ENCODE measurements at places on chromosomes 1 and 21.

- DNase-seq: peak; percentile 42
Observed at GRCh38 chr21:42593007-42593814, 60.2 kb upstream of the PDE9A start.

DNA sequence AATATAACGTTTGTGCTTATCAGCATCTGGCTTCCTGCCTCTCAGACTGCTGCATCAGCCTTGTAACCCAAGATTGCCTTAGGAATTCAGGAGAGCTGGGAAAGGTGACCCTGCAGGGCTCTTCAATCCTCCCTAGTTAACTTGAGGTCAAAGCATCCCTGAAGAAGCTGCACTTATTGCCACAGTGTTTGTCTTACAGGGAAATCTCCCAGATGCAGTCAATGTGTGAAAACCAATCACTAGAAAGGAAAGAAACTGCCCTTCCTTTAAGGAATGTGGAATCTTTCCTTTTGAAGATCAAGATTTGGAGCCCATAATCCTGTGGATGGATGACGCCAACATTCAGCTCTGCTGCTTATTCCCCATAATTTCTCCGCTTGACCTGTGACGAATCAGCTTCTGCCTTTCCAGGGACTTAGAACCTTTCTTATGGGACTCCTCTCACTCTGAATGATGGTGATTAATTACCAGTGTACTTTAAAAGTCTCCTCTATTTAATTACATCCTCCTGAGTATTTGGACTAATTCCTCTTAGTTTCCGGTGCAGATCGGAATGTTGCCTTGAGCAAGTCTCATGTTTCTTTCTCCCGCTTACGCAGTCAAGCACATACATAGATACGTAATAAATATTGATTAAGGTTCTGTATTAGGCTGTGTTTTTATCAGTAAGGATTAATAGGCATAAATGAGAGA, 14.4 kb downstream of the ADAMTS5 start:
- DNase-seq: no peak

DNA sequence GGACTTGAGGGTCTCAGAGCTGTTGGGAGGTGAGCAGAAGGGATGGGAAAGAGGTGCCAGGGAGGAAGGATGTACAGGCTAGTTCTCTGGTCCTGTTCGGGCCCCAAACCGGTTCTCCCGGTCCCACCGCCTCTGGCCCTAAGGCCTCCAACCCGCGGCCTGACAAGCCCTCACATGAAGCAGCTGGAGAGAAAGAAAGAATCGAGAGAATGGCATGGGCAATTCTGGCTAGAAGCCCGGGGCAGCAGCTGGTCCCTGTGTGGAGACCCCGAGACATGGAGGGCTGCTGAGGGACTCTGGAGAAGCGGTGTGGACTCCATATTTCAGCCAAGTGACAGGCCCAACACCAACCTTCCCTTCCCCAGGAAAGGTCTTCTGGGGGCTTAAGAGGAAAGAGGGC, 730 bp downstream of the CDC42SE1 start:
- DNase-seq: peak; percentile 7

DNA sequence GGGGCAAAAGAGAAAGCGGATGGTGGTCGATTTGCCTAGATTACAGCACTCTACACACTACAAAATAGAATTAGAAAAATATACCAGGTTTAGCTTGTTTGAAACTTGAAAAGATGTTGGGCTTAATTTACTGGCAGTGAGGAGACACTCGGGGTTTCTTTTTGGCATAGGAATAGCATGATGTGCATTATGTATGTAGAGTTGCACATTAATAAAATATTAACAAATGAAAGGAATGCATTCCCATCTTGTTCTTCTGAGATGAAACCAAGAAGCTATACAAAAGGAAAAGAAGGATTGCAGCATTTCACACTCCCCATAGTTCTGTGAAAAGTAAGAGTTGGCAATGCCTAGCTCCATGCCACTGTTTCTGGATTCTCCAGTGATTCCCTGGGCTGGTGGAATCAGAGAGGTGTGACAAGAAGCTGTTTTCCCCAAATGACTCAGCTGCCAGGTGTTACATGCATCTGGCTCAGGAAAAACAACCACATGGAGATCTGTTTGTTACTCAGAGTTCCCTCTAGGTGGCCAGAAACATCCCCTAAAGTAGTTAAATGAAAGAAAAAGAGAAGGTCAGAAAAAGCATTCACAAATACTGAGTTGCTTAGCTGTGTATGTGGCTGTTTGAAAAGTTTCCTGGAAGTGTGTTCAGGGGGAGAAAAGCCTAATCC, 115.6 kb downstream of the UCK2 start:
- no peak for DNase-seq

DNA sequence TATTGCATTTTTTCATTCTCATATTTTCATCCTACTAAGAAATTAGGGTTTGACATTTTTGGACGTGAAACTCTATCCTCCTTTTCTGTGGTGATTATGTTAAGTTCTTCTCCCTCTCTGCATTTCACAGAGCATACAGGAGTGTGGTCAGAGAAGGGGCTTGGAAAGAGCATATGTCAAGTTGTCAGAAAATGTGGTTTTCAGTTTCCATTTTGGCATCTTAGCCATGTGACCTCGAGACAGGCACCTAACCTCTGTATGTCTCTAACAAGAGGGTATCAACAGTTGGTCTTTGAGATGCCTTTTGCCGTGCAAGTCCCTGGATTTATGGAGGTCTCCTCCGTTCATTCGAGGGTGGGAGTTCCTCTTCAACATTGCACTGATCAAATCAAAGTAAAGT, 140.7 kb downstream of the CYYR1 start:
- DNase-seq: no peak

GRCh38 chr1:40308036-40308727, 8.9 kb downstream of the COL9A2 start:
- DNase-seq: peak; percentile 64

DNA sequence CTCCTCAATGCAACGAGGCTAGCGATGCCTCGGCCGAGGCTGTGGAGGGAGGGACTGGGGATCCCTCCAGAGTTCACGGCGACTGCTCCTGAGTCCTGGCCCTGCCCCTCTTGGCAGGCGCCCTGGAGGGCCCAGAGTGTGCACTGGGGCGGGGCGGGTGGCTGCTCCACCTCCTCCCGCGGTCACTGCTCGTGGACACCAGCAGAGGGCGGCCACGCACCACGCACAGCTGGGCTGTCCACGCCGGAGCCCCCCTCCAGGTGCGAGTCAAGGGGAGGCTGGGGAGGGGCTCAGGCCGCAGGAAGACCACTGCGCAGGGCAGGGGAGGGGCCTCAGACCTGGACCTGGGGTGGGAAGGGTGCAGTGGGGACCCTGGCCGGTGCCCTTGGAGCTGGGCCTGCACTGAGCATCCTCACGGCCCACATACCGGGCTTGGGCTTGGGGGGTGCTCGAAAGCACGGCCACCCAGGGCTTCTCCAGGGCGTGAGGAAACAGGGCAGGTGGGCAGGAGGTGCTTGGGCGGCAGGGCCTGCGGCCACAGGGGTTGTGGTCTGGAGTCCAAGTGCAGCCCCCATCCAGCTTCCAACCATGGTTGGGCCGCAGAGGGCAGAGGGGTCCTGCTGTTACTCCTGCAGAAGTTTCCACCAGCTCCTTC, 20.6 kb upstream of the TTC34 start:
- peak; percentile 28 for DNase-seq

DNA sequence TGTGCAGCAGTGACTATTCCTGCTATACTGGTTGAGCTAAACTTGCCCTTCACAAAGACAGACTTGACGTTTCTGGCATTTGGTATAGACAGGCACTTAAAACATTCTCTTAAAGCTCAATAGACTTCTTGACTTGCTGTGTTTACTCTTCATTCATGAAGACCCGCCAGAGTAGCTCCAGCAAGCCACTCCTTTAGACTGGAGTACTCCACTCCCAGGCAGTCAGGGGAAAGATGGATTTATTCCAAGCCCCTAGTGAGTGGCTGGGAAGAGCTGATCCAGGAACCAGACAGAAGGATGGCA, 70.7 kb downstream of the EVA1C start:
- no peak for DNase-seq

DNA sequence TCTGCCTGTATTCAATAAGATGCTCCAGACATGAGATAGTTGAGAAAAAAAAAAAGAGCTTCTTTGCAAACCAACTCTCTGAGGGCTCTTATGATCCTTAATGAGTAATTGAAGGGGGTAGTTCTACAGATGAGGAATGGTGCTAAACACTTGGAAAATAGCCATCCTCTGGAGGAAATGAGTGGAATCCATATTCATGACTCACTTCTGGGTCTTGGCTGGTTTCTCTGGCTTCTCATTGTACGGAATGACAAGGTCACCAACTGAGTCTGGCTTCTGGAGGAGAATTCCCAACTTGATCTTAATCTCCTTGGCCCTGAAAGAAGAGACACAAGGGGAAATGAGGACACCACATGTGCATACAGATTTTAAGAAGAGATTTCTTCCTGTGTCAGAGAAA, 34.7 kb downstream of the RGS5 start:
- DNase-seq: no peak

DNA sequence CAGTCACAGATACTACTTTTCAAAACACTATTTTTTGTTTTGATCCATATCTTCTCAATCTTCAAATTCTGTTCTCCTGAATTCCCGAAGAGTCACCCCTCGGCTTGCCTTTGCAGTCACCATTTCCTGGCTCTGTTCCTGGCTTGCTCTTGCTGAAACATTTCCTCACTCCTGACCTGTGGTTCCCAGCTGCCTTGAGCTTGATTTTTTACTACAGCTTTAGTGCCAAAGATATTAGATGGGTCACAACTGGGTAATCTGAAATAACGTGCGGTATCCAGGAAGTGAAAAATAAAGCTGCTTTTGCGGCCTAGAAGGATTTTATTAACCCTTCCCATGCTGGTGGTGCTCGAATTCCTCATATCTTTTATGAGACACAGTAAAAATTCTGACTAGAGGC, 318.8 kb downstream of the PCP4 start:
- DNase-seq: no peak

GRCh38 chr1:26017606-26018005, 4.0 kb upstream of the EXTL1 start:
- no peak for DNase-seq

- no peak for DNase-seq
Observed at GRCh38 chr1:26287033-26287711, 7.3 kb downstream of the SH3BGRL3 start.

GRCh38 chr1:58791106-58791505, 7.3 kb upstream of the JUN start:
- no peak for DNase-seq

DNA sequence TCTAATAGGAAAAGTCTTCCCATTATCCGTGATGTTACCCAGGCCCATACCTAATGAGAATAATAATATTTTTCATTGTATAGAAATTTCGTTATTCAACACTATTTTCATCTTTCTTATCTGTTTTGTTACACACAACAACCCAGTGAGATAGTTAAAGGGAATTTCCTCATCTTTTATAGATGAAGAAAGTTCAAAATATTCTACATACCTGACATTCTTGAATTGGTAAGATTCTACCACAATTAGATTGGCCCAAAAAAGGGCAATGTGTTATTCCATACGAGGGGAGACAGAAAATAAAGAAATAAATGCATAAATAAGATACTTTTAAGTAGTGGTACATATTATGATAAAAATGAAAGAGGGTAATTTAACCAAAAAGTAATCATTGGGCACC, 405.5 kb upstream of the ADAMTS5 start:
- no peak for DNase-seq

DNA sequence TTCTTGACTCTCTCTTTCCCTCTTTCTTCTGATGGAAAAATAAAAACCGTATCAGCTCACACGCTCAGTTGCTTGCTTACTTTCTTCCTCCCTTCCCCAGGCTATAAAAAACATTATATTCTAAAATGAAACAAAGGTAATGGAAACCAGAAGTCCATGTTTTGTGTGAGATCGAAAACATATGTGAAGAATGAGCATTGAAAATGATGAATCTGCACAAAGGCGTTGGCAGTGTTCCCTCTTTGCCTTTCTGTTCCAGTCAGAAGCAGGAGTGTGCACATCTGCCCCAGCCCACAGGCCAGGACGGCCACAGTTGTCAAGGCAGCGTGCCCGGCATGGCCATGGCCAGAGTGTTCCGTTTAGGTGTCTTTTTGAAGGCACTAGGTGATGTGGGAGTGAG, 185.3 kb upstream of the USP24 start:
- DNase-seq: no peak

DNA sequence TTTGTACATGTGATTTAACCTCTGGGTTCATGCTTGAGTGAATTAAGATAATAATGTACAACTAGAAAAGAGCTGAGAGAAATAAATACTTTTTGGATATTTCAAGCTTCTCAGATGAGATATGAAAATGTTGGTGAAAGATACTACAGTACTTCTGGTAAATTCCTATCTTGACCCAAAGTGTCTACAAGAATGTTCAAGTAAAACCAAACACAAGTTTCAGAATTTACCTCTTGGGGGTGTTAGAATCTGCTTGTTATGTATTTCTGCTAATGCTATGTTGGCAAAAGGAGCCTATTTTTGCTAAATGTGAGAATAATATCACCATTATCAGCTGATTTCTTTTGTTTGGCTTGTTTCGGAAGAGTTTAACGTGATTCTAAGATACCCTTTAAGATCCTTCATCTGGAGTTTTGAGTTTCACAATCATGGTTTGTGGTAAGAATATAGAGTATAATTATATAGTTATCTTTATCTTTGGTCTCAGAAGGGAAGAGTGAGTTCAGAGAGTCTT, 388.5 kb downstream of the LMO4 start:
- DNase-seq: no peak

DNA sequence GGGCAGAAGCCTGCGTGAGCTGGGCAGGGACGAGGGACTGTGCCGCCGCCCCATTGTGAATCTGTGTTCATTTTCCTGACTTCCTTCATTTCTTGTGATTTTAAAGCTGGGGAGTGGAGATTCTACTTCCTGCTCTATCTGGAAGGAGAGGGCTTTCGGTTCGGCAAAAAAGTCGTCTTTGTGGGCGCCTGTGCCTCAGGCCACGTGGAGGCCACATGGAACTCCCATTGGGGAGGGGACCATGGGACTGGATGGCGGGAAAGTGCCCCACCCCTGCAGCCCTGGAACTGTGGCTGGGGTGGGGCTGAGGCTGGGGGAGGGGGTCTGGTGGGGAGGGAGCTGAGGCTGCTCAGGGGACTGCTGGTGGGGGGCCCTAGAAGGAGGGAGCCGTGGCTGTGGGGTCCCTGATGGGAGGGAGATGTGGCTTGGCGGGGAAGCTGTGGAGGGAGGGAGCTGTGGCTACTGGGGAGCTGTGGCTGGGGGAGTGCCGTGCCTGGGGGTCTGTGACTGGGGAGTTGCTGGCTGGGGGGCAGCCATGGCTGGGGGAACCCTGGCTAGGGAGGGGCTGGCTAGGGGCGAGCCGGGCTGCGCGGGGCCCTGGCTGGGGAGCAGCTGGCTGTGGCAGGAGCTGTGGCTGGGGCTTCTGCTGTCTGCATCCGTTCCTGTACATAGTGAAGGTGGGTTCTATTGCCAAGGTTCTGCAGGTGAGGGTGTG, 31.5 kb downstream of the COL18A1 start:
- no peak for DNase-seq

DNA sequence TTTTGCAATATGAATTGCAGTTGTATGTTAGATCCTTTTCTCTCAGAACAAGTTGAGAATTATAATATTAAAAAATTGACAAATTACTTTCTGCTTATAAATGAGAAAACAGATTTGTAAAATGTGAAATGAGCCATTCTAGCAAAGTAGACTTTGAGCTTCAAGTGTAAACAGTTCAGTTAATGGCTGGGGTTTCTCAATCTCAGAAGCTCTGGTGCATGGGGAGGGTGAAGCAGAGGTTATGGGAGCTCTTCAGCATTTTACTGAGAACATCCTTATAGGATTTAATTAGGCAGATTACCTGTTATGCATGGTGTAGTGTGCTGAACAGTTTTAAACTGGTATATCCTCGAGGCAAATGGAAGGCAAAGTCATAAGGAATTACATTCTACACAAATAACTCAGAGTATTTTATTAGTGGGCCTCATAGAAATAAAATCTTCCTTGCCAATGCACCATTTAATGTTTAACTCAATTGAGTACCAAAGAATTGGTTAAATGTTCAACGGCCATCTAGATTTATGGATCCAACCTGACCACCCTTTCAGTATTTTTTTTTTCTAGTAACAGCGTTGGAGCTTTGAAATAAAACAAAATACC, 1143.6 kb upstream of the ADGRL2 start:
- no peak for DNase-seq
